Renal cortical epithelial cell (primary cell): ENCODE measurements at places on chromosomes 4 and X.
A peak's percentile ranks its signal among the peaks of the same experiment; 100 is the strongest.

GRCh38 chrX:6959006-6959405 lies 188.5 kb upstream of the STS start:
- DNase-seq = no peak

DNA sequence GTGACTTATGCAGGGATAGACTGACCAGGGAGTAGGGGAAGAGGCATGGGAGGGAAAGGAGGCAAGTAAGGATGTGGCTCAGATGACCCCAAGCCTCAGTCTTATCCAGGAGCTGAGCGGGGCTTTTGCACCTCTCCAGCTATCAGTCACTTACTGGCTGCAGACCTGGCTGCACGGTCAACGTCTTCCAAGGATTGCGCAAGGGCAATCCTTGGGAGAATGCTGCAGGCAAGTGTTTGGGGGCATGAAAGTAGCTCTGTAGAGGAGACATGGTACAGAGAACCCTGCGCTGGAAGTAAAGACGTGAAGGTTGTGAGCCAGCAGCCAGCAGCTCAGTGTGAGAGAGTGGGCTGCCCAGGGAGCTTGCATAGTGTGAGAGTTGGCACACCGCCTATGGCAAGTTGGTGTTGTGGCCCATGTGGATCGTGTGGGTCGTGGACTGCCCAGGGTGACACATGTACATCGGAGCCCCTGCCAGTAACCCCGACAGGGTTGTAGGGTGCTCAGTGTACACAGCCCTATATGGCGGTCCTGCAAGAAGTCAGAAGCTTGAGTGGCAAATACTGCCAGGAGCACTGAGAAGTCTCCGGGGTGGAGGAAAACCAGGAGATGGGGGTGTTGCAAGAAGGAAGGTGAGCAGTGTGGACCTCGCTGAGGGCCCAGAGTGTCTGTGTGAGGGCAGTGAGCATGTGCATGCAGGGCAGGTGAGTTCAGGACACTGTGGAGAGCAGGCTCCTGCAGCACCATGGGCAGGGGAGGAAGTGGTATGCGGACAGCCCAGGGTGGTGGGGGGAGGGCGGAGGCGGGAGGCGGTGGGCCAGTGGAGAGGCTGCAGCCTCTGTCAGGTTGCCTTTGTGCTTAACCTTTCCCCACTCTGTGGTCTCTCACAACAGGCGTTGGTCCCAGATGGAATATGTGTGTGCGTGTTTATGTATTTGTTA lies 50.9 kb downstream of the KIT start:
- no peak for DNase-seq

DNA sequence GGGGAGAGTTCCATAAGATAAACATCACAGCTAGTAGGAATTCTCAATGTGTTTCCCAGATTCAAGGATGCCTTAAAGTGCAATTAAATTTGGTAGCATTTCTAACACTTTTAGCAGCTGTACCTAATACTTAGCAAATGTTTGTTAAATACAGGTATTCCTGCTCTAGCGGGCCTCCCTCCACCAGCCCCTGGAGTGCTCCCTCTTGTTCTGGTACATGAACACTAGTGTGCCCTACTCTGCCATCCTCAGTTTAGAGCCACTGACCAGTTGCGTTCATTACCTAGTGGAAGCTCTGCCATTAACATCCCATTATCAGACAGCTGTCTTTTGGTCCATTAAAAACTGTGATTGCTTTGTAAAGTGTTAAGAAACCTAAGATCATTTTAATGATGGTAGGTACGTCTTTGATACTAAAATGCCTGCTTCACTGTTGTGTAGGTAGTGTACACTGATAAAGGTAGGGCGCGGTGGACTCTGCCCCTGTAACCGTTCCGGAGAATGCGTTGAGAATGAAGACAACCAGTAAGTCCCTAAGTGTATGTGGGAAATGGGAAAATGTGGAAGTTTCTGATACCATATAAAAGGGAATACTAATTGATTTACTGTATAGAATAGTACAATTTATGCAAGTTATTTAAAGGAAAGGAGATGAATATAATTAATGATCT lies 21.7 kb downstream of the KIAA0232 start:
- no peak for DNase-seq

DNA sequence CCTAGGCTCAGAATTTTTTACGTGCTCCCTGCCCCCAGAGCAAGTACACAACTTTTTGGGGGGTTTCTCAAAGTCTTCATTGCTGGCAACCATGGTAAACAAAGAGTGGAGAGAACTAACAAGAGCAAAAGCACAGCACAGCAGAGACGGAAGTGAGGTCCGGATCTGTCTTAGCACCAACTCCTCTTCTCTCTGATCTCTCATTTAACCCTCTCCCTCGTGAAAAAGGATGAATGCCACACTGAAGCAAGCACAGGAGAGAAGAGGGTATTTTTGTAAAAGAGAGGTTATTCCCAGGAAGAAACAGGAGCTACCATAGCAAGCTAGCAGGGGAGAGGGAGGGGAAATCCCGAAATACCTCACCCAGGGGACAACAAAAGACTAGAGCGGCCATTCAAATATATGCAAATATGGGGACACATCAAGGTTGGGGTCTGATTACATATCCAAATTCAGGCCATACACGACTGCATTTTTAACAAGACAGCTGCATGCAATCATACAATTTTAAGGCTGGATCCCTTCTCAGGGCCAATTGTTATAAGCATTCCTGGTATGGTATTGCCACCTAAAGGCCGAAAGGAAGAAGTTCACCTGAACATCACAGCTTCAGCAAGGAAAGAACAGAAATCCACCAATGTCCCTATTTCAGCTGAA lies 46.6 kb downstream of the CD40LG start:
- DNase-seq = peak; percentile 38

DNA sequence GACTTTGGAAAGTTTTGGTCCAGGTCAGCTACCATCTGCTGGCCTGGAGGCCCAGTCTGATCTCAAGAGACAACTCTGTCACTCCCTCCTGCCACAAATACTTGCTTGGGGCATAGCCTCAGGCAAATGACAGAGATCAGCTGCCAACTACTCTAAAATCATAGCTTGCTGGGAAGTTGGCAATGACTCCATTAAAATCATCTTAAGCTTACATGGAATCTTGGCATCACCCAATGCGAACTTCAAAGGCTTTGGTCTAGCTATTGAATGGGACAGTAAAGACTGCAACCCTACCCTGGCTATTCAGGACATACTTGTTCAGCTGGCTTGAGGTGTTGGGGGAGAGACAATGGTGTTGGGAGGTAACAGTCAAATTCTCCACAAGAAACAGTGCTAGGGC lies 7.0 kb upstream of the USO1 start:
- DNase-seq = no peak

GRCh38 chr4:184151988-184152485 lies 65.6 kb downstream of the ENPP6 start:
- DNase-seq = no peak

GRCh38 chrX:49995795-49996455 lies 73.5 kb downstream of the CLCN5 start:
- DNase-seq = no peak

GRCh38 chr4:94507281-94507680 lies 55.5 kb downstream of the PDLIM5 start:
- DNase-seq = peak; percentile 61
